ENCODE measurements at places on chromosomes 5 and 9.

DNA sequence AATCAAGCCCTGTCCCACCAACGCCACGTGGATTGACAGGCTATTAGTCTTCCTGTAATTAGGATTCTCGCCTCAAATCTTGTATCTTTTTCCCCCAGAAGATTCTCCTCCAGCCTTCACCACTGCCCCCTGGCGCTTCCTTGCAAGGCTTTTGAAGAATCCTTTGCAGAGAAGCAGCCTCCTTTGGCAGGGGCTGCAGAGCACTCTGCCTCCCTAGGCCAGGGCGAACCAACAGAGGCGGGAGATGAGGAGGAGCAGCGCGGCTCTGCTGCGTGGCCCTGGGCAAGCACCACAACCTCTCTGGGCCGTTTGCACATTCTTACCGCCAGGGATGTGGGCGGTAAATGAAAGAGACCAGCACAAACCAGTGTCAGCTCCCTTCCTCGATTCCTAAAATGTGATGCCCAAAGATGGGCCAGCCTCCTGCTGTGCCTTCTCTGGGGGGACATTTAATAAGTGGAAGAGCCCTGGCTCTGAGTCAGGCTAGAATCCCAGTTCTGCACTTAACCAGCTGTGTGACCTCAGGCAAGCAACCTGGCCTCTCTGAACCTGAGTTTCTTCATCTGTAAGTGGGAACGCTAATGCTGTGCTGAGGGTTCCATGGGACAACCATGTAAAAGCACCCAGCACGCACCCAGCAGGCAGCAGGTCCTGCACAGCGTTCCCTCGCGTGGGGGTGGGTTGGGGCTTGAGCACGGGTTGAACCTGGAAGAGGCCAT, 128.6 kb downstream of the KCNIP1 start:
- no peak for DNase-seq

- no peak for DNase-seq
These were observed 84.7 kb downstream of the EDIL3 start for GRCh38 chr5:84299959-84300358.

DNA sequence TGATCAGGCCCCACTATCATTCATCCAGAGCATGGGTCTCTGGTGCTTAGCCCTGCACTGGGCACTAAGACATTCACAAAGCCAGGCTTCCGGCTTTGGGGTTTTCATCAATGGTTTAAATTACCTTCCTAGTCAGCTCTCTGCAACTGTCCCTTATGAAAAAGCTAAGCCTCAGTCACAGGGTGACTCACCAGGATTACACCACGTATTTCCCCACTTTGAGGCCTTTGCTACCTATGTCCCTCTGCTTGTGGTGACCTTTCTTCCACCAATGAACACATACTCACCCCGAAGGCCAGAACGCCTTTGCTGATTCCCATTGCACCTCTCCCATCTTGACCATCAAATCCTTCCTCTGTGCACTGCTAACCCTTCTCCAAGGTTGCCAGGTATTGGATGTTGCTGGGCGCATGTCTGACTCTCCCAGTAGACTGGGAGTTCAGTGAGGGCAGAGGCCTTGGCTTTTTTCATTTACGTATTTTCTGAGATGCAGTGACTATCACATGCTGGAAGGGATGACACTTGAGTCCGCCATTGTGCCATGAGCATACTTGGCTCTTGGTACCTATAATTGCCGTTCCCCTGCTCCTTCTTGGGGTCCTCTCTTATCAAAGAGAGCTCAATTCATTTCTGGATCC, 58.7 kb upstream of the TNFSF8 start:
- DNase-seq = no peak

- no peak for DNase-seq
These were observed 624.2 kb downstream of the MTRR start for GRCh38 chr5:8493176-8493575.

GRCh38 chr9:94865582-94866452, 139.3 kb downstream of the AOPEP start:
- DNase-seq = no peak

DNA sequence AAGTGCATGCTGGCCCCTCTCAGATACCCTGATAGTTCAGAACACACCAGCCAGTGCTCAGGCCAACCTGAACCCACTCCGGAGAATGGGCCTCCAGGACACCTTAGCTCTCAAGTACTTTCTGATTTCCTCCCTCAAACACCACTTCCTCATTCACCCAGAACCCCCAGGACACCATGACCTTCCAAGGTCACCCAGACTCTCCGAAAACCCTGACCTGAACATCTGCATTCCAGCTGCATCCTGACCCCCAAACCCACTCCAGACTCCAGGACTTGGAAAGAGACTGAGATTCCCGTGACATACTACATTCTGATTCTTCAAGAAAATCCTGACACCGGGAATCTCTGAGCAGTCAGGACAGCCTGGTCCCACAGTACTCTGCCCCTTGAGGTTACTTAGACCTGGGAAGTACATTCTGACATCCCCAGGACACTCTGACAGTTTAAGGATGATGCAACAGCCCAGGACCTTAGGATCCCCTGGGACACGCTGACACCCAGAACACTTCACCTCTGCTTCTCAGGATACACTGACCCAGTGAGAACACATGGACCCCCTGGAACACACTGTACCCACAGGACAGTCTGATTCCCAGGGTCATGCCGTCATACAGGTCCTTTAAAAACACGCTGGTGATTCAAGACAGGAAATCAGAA, 747 bp upstream of the PROP1 start:
- DNase-seq = no peak

- DNase-seq = no peak
These were observed 26.6 kb upstream of the OR2K2 start for GRCh38 chr9:111356481-111357244.

DNA sequence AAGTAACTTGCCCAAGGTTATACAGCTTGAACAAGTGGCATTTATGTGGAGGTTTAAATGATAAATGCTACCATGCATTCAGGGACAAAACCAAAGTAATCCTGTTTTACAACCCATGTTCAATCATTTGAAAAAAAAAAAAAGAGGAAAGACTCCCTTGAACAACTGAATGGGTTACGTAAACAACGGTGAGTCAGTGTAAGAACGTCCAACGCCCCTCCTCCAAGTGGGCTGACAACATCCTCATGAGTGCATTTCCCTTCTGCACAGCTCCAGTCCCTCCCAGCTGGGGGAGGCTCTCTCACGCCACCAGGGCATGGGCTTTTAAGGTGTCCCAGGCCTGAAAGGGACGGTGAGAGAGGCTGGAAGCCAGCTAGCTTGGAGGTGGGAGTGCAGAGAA, 90.0 kb downstream of the PRRT1B start:
- no peak for DNase-seq

DNA sequence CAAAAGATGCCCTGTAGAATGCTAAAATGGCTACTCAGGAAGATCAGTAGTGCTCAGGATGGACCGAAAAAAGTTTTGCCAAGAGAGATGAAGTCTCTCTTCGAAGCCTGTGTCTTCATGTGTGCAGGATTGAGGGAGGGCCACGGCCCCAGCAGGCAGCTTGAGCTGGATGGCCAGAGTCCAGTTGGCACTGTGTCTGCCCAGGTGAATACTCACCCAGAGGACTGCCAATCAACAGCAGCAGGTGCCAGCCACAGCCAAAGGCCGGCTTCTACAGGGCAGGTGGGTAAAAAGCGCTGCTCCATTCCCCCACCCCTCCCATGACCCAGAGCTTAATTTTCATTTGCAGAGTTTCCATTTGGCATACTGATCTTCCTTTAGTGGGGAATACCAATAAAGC, 287.9 kb upstream of the ZNF608 start:
- no peak for DNase-seq

GRCh38 chr5:103298117-103298516, 39.6 kb downstream of the MACIR start:
- DNase-seq = no peak

Data from caudate nucleus (tissue), 63 donors.